ENCODE measurements at places on chromosomes 7 and 10.

DNA sequence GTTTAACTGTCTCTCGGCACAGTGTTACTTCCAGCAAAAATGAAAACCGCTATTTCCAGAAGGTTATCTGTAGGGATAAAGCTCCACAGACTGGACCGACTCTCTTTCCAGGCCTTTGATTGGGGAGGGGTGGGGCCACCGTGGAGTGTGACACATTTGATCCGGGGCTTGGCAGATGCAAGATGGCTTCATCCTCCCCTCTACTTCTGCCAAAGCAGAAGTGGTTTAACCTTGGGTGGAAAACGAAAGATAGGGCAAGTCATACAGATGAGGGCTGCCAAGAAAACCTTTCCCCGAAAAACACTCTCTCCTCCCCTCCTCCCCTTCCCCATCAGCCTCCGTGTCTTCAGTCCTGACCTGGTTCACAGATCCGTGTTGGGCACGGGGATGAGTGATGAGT, 139.7 kb upstream of the SH2B2 start:
- peak; percentile 30 for DNase-seq

GRCh38 chr7:73954181-73954580, 73.8 kb upstream of the ELN start:
- DNase-seq: no peak

- DNase-seq: peak; percentile 47
These were observed 24.3 kb downstream of the HTRA1 start for GRCh38 chr10:122485670-122486069.

GRCh38 chr10:122376364-122376961, 2.0 kb downstream of the PLEKHA1 start:
- DNase-seq: no peak
